Fibroblast of pulmonary artery (primary cell): ENCODE measurements at places on chromosomes 7 and 10.

DNA sequence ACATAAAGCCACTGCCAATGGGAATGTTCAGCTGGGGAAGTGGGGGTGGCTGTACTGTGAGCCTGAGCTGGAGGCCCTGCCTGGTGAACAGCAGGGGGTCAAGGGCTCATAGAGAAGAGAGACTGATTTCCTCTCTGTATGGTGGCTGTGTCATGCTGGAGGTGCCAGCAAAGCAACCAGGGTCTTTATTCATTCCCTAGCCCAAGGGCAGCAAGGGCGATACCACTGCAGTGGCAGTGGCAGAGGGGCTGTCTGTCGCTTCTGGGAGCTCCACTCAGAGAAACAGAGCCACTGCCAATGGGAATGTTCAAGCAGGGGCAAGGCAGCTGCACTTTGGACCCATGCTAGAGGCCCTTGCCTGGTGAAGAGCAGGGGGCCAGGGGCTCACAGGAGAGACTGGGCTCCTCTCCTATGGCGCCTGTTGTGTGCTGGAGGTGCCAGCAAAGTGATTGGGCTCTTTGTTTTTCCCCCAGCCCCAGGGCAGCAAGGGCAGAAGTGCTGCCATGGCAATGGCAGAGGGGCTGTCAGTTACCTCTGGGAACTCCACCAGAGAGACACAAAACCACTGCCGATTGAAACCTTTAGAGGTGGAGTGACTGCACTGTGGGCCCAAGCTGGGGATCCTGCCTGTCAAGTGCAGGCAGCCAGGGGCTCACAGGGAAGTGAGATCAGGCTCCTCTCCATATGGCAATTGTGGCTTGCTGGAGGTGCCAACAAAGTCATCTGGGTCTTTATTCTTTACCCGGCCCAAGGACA, 545.1 kb downstream of the SH2D4B start:
- no peak for DNase-seq

DNA sequence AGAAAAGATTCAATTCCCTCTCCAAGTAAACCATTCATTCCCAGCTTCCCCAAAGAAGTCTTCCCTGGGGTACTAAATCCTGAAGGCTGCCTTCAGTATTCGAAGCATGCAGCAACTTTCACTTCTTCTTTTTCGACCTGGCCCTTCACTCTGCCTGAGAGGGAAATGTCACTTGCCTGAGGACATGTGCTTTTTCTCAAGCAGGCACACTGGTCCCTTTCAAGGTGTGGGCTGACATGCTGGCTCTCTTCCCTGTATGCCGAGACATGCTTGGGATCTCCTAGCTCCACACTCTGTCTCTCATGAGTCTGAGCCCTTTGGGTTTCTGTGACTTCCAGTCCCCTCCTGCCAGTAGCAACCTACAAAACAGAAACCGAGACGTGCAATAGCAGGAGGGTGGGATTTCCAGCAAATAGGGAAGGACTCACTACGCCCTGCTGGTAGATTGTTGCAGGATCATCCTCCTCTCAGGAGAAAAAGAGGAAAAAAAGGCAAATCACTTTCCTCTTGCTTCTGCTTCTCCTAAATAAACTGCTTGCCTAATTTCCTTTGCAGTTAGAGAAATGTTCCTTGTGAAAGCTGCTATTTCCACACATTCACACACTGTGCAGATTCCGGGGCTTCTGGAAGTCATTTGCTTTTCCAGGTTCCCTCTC, 33.5 kb downstream of the FIGNL1 start:
- no peak for DNase-seq

GRCh38 chr10:83343676-83344075, 795.6 kb upstream of the GHITM start:
- DNase-seq: peak; percentile 30

DNA sequence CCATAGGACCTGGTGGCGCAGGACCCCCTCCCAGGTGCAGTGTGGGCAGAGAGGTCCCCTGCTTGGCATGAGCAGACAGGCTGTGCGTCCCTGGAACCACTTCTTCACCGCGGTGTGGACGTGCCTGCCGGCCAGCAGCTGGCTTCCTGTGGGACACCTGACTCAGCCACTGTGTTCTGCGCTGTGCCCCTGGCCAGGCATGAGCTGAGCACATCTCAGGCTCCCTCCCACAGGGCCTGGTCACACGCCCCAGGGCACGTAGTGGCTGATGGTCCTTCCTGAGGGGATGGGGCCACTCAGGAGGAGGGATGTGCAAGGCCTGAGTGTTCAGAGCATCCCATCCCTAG, 3.5 kb upstream of the DEPP1 start:
- peak; percentile 21 for DNase-seq

DNA sequence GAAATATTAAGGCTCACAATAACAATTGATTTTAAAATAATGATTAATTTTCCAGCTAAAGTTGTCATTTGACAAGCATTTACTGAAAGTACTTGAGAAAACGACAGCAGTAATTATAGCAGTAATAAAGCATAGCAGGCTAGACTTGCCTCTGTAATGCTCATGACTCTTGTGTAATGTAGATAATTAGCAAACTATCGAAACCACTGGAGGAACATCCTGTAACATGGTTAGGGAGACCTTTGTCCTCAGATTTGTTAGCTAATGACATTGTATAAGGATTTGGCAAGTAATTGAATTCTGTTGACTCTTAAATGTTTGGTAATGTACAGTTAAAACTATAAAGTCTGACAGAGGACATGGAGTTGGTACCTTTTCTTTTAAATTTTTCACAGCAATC, 24.8 kb downstream of the ARL4A start:
- DNase-seq: no peak
